Left ventricle myocardium inferior (tissue), 1 donor: ENCODE measurements at places on chromosomes 13 and 19. TPM values are rescaled to one million over a fixed set of nuclear protein-coding genes. Genes with fewer than 3 reads are reported as not detected.
A peak's percentile ranks its signal among the peaks of the same experiment; 100 is the strongest.

The ACP5 gene
- 3.1 TPM for total RNA-seq

The LGALS4 gene
- total RNA-seq = 0.82 TPM

The SLITRK6 gene
- total RNA-seq = 0.93 TPM

The PBX4 gene
- not detected for total RNA-seq

The THAP8 gene
- 4.2 TPM for total RNA-seq

DNA sequence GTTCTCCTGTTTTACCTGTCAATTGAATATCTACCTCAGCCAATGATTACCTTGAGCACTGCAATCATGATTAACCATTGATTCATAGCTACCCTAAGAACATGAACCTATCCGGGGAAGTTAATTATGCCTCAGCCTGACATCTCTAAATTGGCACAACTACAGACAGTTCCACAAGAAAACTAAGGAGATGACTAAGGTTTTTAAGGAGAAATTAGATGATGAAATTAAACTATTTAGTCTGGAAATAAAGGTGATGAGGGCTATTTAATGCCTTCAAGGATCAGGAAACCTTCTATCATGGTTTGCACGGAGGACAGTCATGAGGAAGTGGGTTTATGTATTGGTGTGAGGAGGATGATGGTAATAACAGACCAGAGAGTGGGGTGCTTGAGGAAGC, 203.4 kb downstream of the COL4A1 start:
- DNase-seq = no peak

GRCh38 chr13:87999788-88000187, 328.6 kb downstream of the SLITRK5 start:
- no peak for DNase-seq

GRCh38 chr13:59270327-59270726, 893.4 kb downstream of the DIAPH3 start:
- DNase-seq = no peak

DNA sequence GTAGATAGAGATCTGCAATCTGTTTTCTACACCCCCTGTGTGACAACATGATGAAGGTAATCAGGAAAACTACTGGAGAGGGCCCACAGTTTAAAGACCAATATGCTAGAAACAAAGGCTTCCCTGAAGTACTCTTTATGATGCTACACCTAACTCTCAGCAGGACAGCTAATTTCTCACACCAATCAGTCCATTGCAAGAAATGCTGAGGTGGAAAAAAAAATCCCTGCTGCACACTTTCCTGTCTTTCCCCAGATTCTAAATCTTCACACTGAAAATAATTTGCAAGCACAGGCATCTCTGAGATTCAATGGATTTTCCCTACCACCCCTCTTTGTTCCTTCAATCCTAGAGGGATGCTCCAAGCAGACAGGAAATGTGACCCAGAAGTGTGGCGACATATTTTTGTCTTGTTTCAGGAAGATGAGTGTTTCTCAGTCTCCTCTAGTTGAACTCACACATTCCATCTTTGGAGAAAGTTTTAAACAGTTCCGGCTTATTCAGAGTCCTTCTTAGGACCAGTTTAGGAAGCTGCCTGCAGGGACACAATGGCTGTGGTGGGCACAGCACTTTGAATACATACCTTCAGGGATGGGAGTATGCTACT, 671.6 kb downstream of the DIAPH3 start:
- DNase-seq = no peak

DNA sequence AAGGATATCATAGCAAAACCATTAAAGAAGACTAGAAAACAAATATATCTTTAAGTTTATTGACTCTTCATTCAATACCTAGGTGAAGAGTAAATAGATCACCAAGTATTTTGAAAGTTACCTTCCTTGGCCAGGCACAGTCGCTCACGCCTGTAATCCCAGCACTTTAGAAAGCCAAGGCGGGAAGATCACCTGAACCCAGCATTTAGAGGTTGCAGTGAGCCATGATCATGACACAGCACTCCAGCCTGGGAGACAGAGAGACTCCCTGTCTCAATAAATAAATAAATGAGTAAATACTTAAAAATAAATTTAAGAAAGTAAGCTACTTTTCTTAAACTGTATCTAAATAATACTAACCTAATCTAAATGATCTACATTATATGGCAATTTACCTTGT, 8.9 kb upstream of the WBP4 start:
- DNase-seq = no peak

DNA sequence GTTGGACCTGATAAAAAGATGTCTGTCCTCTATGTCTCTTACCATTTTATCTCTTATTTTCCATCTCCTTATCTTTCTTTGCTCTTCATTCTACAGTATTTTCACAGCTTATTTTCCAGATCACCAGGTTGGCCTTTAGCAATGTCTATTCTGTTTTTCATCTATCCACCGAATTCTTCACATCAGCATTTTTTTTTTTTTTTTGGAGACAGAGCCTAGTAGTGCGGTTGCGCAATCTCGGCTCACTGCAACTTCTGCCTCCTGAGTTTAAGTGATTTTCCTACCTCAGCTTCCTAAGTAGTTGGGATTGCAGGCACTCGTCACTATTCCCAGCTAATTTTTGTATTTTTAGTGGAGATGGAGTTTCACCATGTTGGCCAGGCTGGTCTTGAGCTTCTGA, 49.0 kb downstream of the DNAJC15 start:
- DNase-seq = peak; percentile 52

- DNase-seq = no peak
Observed at GRCh38 chr13:91574766-91575165, 176.3 kb downstream of the GPC5 start.

DNA sequence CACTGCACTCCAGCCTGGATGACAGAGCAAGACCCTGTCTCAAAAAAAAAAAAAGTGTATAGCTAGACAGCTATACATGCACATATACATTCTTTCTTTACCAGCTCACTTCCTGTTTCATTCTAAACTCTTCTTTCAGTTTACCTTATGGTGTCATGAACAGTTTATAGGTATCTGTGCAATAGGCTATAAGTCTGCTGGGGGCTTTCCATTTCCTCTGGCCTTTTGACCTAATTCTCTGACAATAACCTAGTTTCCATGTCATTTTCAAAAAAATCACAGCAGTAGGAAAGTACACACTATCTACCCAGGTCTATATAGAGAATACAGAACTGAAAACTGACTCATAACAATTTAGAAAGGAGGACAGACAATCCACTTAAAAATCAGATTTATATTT, 24.4 kb upstream of the URAD start:
- DNase-seq = no peak

GRCh38 chr19:19443283-19443682, 37.8 kb downstream of the GATAD2A start:
- DNase-seq = no peak

GRCh38 chr13:39494633-39495032, 108.4 kb downstream of the LHFPL6 start:
- no peak for DNase-seq

- no peak for DNase-seq
Observed at GRCh38 chr13:55347528-55347927, 1793.2 kb upstream of the PRR20A start.

- no peak for DNase-seq
Observed at GRCh38 chr19:19826875-19827274, 5.3 kb upstream of the ZNF506 start.

DNA sequence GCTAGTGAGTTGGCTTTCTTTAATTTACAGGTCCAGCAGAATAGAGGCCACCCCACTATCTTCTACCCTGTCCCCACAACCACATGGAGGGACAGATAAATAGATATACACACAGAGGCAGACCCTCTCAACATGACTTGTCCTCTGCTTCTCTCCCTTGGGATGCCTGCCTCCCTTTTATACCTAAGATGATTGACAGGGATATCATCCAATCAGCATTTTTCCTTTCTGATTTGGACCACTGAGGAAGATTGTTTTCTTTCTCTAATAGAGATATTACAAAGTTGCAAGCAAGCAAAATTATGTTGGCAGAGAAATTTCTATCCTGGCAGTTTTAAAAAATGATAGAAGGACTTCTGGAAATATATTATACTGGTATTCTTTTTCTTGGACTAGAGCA, 35.8 kb downstream of the STOML3 start:
- no peak for DNase-seq

DNA sequence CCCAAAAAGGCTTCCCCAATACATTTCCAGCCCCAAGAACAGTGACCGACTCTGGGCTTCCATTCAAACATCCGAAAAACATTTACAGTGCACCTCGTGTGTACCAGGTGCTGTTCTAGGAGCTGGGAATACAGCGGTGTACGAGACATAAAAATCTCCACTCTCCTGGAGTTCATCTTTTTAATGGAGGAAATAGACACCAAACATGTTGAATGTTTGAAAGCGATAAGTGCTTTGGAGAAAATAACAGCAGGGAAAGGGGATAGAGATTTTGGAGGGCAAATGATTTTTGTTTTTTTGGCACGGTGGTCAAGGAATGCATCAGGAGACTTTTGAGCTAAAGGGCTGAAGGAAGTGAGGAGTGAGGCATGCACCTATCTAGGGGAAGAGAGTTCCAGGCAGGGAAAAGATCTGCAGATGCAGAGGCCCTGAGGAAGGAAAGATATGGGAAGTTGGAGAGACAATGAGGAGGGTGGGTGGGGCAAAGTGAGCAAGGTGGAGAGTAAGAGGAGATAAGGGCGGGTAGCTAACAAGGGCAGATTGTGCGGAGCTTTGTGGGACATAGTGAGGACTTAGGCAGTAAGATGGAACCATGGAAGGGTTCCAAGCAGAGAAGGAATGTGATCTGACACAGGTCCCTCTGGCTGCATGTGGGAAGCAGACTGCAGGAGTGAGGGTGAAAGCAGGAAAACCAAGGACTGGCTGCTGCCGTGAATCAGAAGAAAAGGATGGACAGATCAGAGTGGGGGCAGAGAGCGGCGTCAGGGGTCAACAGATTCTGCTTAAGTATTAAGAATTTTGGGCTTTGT, 703 bp upstream of the FBL start:
- no peak for DNase-seq

DNA sequence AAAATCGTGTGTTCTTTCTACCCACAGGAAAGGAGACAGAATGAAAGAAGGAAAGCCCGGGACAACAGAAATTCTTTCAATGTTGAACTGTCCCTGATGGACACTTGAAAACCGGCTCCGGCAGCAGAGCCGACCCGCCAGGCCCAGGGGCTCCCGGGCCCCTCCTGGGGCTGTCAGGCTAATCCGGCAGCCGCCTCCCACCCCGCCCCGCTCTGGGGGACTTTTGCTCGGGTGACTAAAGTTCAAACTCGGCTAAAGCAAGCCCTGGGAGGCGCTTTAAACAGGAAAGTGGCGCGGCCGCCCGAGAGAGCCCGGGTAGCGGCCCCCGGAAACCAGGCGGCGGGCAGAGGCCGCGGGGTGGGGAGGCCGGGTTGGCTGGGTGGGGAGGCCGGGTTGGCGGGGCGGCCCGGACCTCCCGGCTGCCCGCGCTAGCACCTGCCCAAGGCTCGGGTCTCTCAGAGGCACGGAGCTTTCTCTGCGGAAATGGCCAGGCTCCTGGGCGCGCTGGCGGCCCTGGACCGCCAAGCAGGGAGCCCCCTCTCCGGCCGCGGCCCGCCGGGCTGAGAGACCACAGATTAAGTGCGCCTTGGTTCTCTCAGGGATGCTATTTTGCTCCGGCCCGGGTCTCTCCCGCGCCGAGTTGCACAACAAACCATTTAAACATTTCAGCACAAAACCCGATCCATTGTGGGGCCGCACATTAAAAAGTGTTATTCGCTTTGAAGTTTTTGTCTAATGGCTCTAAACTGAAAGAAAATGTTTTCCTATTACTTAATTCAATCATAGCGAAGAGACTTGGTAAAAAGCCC, 2.6 kb upstream of the GSX1 start:
- no peak for DNase-seq

DNA sequence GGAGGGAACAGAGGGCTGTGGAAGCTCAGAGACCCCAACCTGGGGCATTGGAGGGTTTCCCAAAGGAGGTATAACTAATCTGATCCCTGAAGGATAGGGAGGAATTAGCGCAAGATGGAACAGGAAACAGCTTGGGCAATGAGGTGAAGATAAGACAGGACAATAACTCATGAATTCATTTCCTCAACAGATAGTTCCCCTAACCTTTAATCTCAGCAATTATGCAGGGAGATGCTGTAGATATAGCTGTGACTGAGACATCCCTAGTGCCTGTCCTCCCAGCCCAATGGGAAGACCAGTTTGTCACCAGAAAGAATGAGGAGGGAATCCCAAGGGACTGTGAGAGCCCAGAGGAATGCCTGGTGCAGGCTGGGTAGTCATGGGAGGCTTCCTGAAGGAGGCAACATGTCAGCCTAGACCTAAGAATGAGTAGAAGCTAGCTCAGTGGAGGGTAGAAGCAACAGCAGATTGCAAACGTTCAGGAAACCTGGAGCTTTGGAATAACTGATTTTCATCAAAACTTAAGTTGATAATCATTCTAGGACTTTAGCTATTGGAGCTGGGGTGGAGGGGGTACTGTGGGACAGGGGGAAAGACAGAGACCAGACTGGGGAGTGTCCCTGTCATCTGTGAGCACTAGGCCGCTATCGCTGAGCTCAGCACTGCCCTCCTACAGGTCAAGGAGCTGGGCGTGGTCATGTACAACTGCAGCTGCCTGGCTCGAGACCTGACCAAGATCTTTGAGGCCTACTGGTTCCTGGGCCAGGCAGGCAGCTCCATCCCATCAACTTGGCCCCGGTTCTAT, 18.8 kb downstream of the HIPK4 start:
- DNase-seq = no peak

- no peak for DNase-seq
Observed at GRCh38 chr13:29782798-29783197, 67.6 kb downstream of the UBL3 start.
